ENCODE measurements at places on chromosomes 6 and 20.

DNA sequence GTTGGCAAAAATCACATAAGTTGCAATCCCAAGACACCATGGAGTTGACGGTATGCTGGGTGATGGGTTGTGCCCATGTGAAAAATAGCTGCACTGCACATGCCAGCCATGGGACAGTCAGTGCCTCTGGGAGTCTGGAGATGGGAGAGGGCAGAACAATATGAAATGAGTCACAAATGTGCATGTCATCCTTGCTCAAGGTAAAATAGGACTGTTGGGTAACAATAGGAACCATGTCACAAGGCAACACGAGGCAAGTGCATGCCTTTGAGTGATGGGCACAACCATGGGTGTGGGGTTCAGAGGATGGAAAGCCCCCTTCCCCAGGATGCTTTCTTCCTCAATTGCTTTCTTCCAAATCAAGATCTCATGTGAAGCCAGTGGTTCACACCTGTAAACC is 70.5 kb upstream of the PIM1 start:
- DNase-seq: no peak

DNA sequence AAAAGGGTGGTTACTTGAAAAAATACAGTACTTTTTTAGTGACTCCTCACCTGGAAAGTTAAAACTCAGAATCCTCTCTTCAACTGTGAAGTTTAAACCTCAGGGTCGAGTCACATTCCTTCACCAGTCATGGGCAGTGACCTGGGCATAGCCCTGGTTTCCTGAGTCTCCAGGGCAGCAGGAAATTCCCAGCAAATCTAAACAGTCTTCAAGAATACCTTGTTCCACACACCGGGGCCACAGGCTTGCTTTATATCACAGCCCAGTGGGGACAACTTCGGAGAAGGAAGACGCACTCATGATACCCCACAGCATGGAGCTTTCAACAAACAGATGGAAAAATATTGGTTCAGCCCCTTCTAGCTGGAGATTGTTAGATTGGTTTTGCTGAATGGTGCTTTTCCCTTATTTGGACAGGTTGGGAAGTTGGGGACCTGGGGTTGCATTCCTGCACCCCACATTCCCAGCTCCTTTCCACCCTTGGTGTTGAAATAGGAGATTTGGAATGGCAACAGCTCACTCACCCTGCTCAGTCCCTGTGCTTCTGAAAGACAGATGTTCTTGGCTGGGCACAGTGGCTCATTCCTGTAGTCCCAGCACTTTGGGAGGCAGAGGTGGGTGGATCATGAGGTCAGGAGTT is 113.0 kb upstream of the TMEM170B start:
- no peak for DNase-seq

DNA sequence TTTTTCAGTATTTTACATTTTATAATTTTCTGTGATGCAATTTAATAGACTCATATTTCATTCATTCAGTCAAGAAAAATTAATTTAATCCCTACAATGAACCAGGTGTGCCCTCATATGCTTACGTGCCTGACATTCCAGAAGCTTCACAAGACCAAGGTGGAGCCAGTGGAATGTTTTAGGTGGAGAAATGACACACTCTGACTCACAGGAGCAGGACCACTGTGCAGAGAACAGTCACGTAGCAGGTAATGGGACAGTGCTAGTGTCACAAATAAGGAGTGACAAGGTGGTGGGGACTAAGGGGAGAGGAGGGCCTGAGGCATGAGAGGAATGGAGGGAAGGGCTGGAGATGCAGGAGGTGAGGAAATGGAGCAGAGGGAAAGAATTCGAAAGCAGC is 37.0 kb upstream of the HLA-G start:
- DNase-seq: no peak

GRCh38 chr20:39855799-39856198 is 833.2 kb downstream of the MAFB start:
- no peak for DNase-seq

GRCh38 chr20:17614176-17614811 is 44.4 kb downstream of the DSTN start:
- no peak for DNase-seq

All from GDM1 (cell line).